ENCODE measurements at places on chromosomes 11 and 22. TPM values are rescaled to one million over a fixed set of nuclear protein-coding genes. Genes with fewer than 3 reads are reported as not detected.

Gene OR8D1
- total RNA-seq, result not detected

Gene PRG3
- total RNA-seq, result not detected

Gene JAML
- 387 TPM for total RNA-seq

Gene FAM83F
- 0.33 TPM for total RNA-seq
